Activated naive CD4-positive, alpha-beta T cell treated with anti-CD3 and anti-CD28 coated beads, Interleukin-2, amount 50 U/mL, for 16 hours (primary cell): ENCODE measurements at places on chromosomes 11 and 22.
A peak's percentile ranks its signal among the peaks of the same experiment; 100 is the strongest.

- DNase-seq: no peak
Measured at GRCh38 chr11:28009996-28010395, 98.0 kb downstream of the KIF18A start.

DNA sequence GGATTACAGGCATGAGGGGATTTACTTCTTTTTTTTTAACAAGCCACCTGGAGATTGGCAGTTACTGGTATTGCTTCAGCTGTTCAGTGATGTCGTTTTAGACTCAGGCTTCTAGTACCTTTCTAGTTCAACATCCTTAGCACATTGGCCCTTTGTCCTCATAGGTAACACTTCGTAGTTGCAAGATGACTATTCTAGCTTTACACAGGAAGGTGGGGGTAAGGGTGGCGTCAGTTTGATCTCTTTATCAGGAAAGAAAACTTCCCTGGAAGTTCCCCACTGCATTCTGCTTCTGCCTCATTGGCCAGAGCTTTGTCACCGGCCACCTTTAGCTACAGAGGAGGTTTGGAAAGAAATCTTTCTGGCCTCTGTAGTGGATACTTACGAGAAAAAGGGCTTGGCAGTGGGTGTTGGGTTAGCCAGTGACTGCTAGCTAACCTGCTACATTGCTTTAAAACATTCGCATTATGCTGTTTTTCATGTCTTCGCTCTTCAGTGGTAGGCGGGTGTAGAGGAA, 40.7 kb downstream of the SFI1 start:
- DNase-seq: no peak

DNA sequence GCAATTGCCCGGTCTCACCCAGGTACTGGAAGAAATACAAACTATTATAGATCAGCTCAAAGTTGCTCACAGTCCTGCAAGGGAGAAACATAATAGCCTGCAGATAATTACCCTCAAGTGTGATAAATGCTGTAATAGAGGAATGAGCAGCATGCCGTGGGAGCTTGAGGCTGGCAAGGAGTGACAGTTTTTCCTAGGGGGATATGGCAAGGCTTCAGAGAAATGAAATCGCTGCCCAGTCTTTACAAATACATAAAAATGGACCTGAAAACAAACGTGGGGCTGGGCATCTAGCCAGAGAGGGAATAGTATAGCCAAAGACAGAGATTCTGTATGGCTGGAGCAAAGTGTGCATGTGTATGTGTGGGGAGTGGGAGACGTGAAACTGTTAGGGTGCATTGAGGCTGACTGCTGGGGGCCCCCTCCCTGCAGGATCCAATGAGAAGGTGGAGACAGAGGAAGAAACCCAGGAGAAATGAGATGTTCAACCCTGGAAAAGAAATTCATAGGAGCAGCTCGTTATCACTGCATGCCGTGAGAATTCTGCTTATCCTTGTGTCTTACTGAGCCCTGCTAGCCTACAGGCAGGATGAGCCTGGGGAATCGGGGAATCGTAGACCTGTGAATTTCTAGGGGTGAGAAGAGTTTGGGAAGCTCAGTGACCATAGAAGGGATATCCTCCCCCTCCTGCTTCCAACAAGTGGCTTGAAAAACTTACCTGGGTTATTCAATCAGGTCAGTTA, 167.0 kb downstream of the LDLRAD3 start:
- DNase-seq: no peak

DNA sequence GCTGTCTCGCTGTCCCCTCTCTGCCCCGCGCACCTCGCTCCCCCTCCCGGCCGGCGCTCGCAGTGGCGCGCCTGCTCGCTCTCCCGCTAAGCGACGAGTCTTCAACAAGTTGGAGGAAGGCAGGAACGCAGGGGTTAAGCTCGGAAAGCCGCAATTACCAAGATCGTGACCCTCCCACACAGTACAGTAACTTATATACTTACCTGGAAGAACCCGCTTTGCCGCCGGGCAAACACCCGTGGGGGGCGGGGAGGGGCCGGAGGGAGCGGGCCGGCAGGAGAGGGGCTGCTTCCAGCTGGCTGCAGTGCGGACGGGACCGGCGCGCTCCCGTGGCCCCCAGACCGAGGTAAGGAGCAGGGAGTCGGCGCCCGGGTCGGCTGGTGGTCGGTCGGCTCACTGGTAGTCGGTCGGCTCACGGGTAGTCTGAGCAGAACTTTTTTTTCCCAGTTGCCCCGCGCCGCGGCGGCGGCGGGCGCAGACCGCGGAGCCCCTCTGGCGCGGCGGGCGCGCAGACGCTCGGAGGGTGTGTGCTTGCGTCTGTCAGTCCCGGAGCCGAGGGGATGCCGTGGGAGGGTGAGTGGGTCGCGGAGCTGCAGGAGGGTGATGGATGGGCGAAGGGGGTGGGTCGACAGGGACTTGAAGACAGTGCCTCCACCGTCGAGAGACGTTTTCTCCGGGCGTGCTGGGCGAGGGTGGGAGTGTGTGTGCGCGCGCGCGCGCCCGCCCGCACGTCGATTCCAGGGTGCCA, 101.2 kb upstream of the HSD17B12 start:
- DNase-seq: peak; percentile 53

DNA sequence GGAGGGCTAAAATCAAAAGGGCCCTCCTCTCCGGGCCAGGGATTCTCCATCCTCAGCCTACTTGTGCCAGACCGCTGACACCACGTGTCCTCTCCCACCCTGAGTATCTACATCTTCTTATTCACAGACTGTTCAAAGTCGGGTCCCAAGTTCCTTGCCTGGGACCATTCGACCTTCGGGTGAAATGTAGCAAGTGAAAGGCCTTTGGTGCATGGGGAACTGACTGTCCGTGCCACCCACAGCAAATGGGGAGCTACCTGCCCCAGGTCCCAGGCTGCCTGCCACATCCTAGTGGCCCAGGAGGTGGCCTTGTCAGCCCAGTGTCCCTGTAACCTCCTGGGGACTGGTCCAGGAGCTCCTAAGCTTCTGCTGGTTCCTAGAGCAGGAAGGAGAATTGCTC, 67.3 kb downstream of the RTL6 start:
- no peak for DNase-seq

DNA sequence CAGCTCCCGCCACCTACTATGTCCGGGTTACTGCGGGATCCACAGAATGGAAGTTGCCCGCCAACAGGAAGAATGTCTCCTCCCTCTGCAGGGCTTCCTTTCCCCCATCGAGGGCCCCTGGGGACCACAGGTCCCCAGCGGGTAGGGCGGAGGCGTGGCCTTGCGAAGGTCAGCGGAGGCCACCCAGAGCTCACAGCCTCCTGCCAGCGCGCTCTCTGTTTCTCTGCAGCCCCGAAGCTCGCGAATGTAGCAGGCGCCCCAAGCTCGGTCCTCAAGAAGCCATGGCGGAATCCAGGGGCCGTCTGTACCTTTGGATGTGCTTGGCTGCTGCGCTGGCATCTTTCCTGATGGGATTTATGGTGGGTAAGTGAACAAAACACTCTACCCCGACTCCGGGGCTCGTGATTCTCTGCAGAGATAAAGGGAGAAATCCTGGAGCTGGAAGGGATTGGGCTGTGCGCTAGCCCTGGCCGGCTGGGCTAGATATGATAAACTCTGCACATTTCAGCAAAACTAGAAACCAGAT, at the start of gene NAALAD2:
TSS of gene NAALAD2 (plus strand) at position 186 of the 526 bp plus-strand sequence. CDS start at position 282, 96 bp downstream.
- no peak for DNase-seq
